HS-27A (cell line): ENCODE measurements at places on chromosomes 1 and 21.

DNA sequence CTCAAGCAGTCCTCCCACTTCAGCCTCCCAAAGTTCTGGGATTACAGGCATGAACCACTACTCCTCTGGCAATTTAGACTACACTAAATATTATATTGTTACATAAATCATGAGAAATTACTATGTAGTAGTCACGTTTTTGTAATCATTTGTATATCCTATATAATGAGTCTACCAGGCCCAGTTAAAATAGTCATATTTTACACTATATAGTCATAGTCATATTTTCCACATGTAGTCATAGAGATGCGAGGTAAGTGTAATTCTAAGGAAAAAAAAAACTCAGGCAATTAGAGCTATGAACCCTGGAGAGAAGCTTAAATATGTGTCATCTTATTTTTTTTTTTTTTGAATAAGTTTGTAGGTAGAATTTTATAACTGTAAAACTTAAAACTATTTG is 90.0 kb downstream of the FNBP1L start:
- no peak for DNase-seq

- no peak for DNase-seq
Measured at GRCh38 chr1:23362218-23362713, 7.4 kb downstream of the ZNF436 start.

- no peak for DNase-seq
Measured at GRCh38 chr1:87030740-87031690, 116.6 kb downstream of the HS2ST1 start.

DNA sequence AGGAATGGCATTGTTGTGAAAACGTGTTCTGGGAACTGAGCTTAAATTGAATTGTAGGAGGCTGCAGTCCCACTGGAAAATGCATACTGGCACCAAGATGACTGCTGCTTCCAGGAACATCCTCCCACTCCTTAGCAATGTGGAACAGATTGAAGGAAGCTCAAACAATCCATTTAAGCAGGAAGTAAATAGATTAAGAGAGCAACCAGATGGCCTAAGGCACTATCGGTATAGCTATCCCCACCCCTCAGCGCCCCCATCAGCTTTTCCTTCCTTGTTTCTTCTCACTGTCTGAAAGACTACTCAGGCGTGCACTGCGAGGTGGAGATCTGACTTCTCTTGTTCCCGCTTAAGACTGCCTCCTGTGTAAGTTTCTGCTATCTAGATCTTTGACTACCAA is 4.0 kb upstream of the IFI16 start:
- DNase-seq: no peak

DNA sequence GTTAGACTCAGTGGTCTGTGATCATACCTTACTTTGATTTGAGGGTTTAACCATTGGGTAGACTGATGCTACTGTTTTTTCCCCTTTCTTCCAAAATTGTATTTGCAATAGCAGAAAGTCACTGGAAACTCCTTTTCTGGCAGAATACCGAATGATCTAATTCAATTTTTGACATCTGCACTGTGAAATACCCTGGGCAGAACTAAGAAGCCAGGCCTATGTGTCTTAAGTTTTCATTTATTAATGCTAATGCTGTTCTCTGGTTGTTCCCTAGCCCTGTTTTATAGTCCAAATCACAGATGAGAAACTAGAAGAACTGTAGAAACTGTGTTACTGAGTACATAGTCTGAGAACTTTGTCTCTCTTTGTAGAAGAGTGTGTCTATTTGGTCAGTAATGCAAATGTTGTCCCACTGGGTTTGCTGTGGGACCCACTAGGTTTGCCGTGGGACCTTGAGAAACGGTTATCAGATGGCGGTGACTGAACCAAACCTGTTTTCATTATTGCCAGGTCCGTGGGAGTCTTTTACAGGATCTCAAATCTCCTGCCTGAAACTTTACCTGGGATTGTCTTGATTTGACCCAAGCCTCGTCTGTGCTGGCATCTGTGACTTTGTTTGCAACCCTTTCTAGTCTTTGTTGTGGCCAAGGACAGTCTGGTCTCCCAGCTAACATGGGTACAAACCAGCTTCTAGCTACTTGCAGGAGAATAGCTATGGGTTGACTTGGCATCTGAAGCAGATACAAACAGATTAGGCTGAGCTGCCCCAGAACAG is 41.4 kb downstream of the PEX14 start:
- DNase-seq: no peak

- peak; percentile 64 for DNase-seq
Measured at GRCh38 chr1:212485913-212486618, 53.3 kb downstream of the NENF start.

DNA sequence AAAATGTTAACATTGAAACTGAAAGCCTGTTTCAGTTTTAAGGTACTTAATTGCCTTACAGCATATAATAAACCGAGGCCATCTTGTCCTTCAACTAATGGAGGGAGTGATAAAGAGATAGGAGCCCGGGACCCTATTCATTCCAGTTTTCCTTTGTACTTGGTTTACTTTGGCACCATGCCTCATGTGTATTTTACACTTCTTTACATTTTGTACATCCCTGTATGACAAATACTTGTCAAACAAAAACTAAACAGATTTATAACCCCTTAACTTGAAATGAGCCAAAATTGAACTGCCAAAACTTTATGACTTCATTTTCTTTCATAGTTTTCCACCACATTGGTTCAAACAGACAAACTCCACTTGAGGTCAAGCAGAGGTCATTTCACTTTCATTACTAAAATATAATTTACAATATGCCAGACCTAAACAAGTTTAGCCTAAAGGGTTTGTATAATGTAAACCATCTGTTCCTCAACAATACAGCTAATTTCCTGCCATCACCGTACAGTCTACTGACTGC is 30.9 kb upstream of the UBE2U start:
- DNase-seq: no peak

GRCh38 chr1:226622012-226622411 is 73.4 kb downstream of the STUM start:
- no peak for DNase-seq
